ENCODE measurements at places on chromosomes 13 and 19. TPM values are rescaled to one million over a fixed set of nuclear protein-coding genes. Genes with fewer than 3 reads are reported as not detected.

Gene CPB2
- not detected for polyA plus RNA-seq

Gene CYP4F12
- not detected for polyA plus RNA-seq

Gene PSG3
- polyA plus RNA-seq: 0.39 TPM

Gene NAPSA
- polyA plus RNA-seq: 0.32 TPM

Gene LRRC63
- polyA plus RNA-seq: not detected

Gene PSG1
- polyA plus RNA-seq: 14.4 TPM

Gene CD209
- polyA plus RNA-seq: not detected

Gene SAFB
- polyA plus RNA-seq: 20.8 TPM

Gene PTH2
- polyA plus RNA-seq: not detected

Gene MBD3L2
- not detected for polyA plus RNA-seq

Gene OLFM4
- 4.5 TPM for polyA plus RNA-seq

Gene FKRP
- polyA plus RNA-seq: 12.6 TPM

Gene RNF113B
- not detected for polyA plus RNA-seq

Gene NCAN
- not detected for polyA plus RNA-seq

DNA sequence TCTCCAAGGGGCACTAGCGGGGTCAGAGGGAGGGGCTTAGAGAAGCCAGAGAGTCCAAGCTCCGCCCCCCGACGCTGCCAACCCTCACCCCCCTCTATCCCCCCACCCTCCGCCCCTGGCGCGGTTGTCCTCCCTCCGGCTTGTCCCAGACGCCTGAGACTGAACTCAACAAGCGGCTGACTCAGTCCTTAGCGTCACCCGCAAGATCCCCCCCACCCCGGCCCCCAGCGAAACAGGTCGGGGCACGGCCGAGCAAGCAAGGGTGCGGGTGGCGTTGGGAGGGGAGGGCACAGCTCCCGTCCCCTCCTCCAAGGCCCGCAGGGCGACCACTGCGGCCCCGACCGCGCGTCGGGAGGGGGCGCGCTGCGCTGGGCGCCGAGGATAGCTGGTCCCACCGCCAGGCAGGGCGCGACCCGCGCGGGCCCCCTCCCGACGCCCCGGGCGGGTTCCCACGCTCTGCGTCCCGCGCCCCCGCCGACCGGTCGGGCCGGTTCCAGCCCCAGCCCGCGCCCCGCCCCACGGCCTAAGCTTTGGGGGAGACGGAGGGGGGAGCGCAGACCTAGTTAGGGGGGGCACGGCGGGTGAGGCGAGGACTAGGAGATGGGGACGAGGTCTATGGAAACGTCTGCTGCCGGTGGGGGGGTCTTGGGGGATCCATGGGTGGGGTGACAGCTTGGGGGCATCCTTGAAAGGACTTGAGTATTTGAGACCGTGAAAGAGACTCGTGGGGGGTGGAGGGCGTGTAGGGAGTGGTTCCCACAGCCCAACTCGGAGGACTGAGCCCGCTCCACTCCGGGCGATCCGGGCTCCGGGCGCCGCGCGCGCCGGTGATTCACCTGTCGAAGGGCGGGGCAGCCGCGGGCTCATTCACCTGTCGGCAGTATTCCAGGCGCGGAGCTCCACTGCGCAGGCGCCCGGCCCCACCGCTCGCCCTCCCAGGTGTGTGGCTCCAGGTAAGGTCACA is 5.1 kb downstream of the NOTCH3 start:
- DNase-seq: peak; percentile 4

- DNase-seq: no peak
These were observed 1.4 kb downstream of the CIC start for GRCh38 chr19:42270346-42271044.

- DNase-seq: no peak
These were observed 47.7 kb downstream of the KLF2 start for GRCh38 chr19:16372065-16372915.

DNA sequence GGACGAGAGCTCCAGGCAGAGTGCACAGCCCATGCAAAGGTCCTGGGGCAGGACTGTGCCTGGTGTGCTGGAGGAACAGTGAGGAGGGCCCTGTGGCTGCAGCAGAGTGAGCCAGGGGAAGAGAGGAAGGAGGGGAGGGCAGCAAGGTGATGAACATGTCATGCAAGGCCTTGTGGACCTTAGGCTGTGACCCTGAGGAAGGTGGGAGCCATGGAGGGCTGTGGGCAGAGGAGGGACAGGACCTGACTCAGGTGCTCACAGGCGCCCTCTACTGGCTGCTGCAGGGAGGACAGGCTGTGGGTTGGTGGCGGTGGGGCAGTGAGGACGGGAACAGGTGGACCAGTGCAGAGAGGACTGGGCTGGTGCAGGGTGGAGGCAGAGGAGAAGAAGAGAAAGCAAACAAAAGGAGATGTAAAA is 170.3 kb downstream of the PTPRS start:
- no peak for DNase-seq

- no peak for DNase-seq
These were observed 122.7 kb upstream of the FRY start for GRCh38 chr13:31908696-31909411.

DNA sequence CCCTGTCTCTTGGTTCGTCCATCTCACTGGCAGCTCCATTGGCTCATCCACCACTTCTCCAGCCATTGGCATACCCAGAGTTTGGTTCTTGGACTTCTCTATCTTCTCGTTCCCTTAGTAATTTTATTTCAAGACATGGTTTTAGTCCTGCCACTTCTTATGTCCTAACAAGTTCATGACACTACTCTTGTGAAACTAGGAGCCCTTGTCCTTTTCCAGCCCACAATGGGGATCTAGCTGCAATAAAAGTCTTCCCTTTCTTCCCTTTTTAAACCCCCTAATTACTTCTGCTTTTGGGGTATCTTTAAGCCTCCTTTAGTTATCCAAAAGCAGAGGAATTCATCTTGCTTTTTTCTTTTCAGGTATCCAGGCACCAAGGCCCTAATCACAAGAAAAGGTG is 2.9 kb upstream of the RCBTB2 start:
- DNase-seq: no peak

DNA sequence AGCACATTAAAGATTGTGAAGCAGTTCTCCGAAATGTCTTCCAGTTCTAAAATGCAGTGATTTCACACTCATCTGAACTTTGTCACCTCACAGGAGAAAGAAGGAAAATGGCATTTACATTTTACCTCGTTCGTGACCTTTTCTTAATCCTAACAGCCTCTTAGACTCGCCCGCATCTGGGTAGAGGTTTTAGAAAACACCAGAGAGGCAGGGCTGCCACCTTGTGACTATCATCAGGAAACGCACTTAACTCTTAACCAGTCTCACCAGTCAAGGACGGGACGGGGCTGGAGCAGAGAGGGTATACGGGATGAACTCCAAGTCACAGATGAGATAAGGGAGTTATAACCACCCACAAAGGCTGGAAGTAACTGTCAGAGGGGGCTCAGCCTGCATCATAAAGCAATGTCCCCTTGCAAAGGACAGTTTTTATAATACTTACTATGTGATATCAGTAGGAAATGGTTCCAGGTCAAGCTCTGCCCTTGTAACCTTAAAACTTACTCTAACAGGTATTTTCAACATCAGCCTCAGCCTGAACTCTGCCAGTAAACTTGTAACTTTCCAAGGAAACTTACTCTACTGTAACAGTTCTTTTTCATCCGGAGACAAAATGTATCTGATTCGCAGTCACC is 8.6 kb upstream of the CEACAM6 start:
- DNase-seq: no peak

DNA sequence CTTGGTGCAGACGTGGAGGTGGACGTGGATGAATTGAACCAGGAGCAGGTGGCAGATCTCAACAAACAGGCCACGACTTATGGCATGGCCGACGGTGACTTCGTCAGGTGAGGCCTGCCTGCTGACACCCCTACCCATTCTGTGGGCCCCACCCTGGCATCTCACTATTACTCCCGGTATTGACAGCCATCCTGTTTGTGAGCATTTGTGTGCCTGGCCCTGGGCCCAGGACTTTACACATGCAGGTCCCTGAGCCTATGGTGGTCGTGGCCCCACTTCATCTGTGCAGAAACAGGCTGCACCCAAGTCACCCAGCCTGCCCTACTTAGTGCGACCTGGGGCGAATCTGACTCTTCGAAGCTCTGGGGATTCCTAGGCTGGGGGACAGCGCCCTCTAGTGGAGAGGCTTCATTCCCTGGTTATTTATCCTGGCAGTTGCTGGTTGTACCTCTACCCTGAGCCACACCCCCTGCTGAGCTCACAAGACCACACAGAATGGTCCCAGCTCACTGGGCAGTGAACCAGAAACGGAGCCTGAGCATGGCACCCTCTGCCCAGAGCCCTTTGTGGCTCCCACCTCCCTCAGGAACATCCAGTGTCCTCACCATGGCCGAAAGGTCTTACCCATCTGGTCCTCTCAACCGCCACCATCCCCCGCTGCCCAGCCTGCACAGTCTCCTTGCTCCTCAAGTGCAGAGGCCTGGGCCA is 16.9 kb downstream of the ZNF296 start:
- DNase-seq: no peak

- no peak for DNase-seq
These were observed 92.9 kb upstream of the ARHGEF7 start for GRCh38 chr13:111022241-111022640.

- DNase-seq: no peak
These were observed 153.8 kb upstream of the UBL3 start for GRCh38 chr13:30004204-30004603.

GRCh38 chr13:51549050-51549449 is 35.2 kb upstream of the WDFY2 start:
- no peak for DNase-seq

DNA sequence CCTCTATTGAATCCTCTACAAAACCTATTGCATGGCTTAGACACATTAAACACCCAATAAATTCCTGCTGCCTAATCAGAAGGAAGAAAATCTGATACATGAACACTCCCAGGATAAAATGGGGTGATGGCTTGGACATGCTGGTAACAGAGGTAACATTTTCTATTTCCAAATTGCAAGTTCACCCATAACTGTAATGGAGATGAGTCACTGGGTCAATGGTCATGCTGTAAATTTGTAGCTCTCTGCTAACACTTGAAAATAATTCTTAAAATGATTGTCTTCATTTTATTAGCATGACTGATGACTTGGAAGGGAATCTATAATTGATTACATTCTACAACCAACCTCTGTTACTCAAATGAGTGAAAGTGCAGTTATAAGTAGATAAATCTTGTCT is 434.1 kb downstream of the FGF14 start:
- no peak for DNase-seq

GRCh38 chr13:110244976-110245375 is 62.0 kb downstream of the COL4A1 start:
- DNase-seq: no peak

DNA sequence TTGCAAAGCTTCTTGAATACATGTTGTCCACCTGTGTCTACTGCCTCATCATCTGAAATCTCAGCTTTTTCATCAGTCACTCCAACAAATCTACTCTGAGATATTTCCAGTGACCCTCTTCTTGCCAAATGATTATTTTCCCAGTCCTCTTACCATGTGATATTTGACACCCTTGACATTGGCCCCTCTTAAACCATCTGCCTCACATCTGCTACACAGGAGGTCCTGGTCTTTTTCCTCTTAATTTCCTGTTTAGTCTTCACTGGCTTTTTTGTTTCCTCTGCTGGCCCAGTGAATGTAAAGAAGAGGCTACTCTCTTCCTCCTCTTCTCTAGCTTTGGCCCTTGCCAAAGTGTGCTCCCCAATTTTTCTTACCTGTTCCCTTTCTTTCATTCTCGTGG is 218.7 kb downstream of the DNAJC15 start:
- no peak for DNase-seq

DNA sequence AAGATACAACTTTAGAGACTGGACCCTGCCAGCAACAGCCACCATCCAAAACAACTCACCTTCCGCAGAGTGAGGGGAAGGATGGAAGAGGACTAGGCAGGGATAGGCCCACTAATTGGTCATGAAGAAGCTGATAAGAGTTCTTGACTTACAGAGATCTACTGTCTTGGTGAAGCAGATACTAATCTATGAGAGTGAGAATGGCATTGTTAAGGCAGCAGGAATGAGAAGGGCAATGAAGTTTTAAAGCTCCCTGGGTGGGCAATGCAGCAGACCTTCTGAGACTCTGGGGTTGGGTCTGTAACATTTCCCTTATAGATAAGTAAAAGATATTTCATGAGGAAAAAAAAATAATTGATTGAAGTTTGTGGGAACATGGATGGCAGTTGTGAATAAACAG is 63.7 kb downstream of the KLF12 start:
- no peak for DNase-seq

GRCh38 chr13:39893808-39894207 is 238.3 kb downstream of the COG6 start:
- DNase-seq: no peak

- DNase-seq: no peak
These were observed at the start of gene ANGPTL4 for GRCh38 chr19:8363803-8364771. TSS of gene ANGPTL4 (plus strand) at chr19:8364155. CDS start at chr19:8364322, 167 bp downstream.

GRCh38 chr13:30429721-30430694 is 7.7 kb downstream of the UBE2L5 start:
- DNase-seq: peak; percentile 64

GRCh38 chr13:113006660-113007059 is 37.6 kb downstream of the MCF2L start:
- no peak for DNase-seq

DNA sequence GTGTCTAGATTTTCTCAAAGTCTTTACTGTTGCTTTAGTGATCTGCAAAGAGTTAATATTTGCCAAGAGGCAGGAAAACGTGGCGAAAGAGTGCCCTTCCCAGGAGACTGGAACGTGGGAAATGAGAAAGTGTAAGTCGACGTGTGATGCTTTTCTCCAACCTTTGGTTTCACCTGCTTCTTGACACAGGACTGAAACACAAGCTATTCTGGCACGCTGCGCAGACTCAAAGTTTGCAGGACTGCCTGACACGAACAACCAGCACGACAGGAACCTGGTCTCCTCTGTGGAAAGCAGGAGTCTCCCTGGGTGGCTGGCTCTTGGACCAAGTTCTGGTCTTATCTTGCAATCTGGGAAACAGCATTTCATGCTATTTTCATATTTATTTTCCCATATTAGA is 28.6 kb downstream of the RFXAP start:
- no peak for DNase-seq

DNA sequence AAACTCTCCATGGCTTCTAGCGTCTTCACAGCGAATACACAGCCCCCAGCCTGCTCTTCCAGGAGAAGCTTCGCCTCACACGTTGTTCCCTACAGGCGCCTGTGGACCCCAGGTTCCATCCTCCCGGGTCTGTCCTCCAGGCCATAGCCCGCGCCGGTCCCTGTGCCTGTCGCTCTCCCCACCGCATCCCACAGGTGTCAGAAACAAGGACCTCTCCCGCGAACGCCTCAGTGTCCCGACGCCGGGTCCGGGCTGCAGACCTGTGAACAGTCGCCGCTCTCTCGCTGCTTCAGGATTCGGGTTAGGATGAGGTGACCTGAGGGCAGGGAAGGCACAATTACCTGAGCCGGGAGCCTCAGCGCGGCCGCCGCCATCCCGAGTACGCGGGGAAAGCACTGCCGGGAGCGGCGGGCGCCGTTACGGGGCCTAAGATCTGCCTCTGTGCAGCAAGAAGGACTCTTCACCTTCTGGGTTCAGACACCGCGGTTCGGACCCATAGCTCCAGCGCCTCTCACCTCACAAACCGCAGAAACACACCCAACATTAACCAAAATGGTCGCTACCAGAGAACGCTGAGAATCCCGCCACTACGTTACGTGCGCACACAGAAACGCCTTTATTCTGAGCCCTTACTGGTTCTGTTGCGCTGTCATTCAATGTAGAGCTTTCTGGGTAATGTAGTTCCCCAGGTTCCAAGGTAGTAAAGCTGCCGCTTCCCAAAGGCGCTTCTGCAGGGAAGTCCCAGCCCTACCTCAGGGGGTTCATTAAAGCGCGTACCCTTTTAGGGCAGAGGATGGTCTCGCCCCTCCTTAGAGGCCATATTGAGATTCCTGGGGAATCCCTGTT is at the start of gene ZNF418:
TSS of gene ZNF418 (minus strand) at position 583 of the 846 bp plus-strand sequence. CDS start 1,580 bp downstream, outside the sequence.
- peak; percentile 44 for DNase-seq

Measured in BJ (cell line).